Cortex of kidney (tissue), 1 donor: ENCODE measurements at places on chromosomes 13 and 19.

GRCh38 chr13:72109863-72110262 is 242.9 kb upstream of the DACH1 start:
- no peak for DNase-seq

DNA sequence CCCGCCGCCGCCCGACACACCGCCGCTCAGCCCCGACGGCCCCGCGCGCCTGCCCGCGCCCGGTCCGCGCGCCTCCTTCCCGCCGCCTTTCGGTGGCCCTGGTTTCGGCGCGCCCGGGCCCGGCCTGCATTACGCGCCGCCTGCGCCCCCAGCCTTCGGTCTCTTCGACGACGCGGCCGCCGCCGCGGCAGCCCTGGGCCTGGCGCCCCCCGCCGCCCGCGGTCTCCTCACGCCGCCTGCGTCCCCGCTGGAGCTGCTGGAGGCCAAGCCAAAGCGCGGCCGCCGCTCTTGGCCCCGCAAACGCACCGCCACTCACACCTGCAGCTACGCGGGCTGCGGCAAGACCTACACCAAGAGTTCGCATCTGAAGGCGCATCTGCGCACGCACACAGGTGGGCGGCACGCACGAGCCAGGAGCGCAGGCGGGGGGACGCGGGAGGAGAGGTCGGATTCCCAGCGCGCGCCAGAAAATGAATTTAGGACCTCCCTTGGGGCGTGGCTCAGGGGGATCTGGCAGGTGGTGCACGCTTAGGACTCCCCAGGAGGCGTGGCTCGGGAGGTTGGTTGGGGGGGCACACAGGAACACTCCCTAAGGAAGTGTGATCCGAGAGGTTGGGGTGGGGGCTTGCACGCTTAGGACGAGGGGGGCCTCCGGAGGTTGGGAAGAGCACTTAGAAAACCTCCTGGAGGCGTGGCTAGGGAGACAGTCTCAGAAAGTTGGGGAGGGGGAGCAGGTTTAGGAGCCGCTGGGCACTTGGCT is 1.2 kb downstream of the KLF2 start:
- no peak for DNase-seq

GRCh38 chr19:1211494-1212234 is 6.1 kb downstream of the STK11 start:
- DNase-seq, result no peak

GRCh38 chr19:28990522-28990921 is 222.4 kb downstream of the UQCRFS1 start:
- DNase-seq, result no peak

DNA sequence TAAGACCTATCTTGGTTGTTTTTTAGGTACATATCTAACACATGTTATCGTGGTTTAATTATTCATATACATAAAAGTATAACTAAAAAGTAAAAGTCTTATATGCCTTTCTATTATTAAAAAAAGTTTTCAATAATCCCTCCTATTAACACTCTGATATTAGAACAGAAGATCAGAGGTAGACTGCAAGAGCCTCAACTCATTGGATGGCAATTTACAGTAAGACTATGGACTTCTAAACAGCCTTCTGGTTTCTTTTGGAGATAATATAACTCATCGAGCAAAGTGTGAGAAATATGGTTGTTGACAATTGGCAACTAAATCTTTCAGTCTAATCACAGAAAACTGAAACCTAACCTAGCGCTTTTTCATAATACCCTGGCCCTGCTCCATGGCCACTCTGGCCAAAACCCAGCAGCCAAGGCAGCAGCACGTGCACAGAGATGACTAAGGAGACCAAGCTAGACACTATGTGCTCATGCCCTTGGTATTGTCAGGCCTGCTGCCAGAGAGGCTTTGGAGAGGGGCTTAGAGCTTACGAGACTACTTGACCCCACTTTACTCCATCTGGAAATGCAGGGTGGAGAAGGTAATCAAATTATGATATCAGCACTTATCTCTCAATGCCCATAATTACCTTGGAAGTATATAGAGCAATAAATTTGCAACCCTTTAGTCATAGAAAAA is 40.6 kb upstream of the EEF1AKMT1 start:
- DNase-seq, result no peak

GRCh38 chr19:2270423-2271233 is 11.3 kb downstream of the PEAK3 start:
- DNase-seq, result no peak

DNA sequence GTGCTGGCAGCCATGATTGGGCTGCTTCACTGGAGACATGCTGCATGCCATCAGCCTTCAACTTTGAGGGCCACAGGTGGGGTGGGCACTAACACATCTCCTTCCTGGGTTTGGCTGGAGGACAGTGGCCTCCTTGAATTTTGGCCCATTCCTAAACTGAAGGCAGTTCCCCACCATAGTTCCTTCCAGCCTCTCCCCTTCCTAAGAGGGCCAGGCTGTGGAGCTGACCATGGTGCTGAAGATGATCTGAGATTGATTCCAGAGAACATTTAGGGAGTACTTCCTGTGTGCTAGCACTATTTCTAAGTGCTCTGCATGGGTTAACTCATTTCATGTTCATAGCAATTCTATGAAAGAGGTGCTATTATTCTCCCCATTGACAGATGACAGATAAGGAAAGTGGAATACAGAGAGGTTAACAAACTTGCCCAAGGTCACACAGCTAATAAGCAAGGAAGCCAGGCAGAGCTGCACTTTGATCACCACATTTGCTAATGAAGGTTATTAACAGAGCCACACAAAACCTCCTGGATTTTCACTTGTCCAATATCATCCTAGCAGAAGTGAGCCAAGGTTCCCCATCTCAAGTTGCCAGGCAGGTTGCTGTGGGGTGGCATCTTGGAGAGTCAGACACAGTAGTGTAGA is 175.3 kb downstream of the ZIC5 start:
- DNase-seq, result no peak

GRCh38 chr13:40189426-40189825 is 477.0 kb downstream of the FOXO1 start:
- no peak for DNase-seq

GRCh38 chr19:8231073-8231604 is 22.0 kb downstream of the CERS4 start:
- DNase-seq, result no peak

- no peak for DNase-seq
Observed at GRCh38 chr13:98511435-98511834, 65.5 kb downstream of the STK24 start.

DNA sequence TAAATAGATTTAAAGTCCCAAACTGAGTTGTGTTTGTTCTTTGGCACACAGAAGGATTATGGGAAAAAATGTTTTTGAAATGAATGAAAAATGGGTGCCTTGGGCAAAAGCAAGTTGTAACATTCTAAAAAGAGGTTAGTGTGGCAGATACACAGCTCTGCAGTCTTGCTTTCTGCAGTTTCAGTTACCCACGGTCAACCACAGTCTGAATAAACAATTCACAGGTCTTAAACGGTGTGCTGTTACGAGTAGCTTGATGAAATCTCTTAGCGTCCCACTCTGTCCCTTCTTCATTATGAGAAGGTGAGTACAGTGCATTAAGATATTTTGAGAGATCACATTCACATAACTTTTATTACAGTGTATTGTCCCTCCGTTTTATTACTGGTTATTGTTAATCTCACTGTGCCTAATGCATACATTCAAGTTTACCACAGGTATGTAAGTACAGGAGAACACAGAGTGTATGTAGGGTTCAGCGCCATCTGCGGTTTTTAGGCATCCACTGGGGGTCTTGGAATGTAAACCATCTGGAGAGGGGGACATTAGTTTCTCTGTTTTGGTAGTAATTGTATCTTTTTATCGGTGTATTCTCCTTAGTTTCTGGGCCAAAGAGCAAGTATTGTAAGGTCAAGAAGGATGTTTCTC is 8.1 kb downstream of the FARP1 start:
- DNase-seq, result no peak
